Heart right ventricle (tissue), 16 donors: ENCODE measurements at places on chromosomes 3 and 15. TPM values are rescaled to one million over a fixed set of nuclear protein-coding genes. Genes with fewer than 3 reads are reported as not detected.
A peak's percentile ranks its signal among the peaks of the same experiment; 100 is the strongest.

The TRPM1 gene
- total RNA-seq = not detected

The CHRM5 gene
- total RNA-seq = not detected

GRCh38 chr3:120956143-120956542 lies 48.1 kb downstream of the STXBP5L start:
- no peaks in the 10 kb centered on the region for H3K27me3 ChIP-seq
- H3K36me3 ChIP-seq = no peaks in the 10 kb centered on the region
- DNase-seq = no peak
- no peak overlapping the region for H3K4me3 ChIP-seq
- H3K4me1 ChIP-seq = no peaks in the 10 kb centered on the region

GRCh38 chr3:2944628-2945027 lies 165.5 kb downstream of the IL5RA start:
- no peak for DNase-seq
- no peaks in the 10 kb centered on the region for H3K4me1 ChIP-seq

DNA sequence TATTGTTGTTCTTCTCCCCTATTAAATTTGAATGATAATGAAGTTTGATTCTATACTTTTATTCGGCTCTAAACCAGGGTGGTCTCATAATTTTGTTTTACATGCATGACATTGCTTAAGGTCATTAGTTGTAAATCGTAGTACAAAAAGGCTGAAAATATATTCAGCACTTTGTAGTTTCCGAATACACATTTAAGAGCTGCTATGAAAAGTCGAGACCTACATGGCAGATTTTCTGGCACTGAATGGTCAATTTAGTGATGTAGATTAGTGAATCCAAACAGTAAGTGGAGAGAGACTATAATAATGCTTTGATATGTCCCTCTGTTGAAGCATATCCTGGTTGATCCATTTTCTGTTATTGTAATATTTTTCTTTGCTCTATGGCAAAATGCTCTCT lies 254.0 kb upstream of the SOX2 start:
- H3K27ac ChIP-seq = no peak overlapping the region
- H3K36me3 ChIP-seq = no peaks in the 10 kb centered on the region
- no peak overlapping the region for H3K4me3 ChIP-seq
- no peaks in the 10 kb centered on the region for H3K27me3 ChIP-seq
- H3K4me1 ChIP-seq = no peaks in the 10 kb centered on the region
- no peak for DNase-seq

- DNase-seq = no peak
- no peak overlapping the region for H3K4me3 ChIP-seq
- no peaks in the 10 kb centered on the region for H3K27me3 ChIP-seq
- no peaks in the 10 kb centered on the region for H3K36me3 ChIP-seq
- H3K4me1 ChIP-seq = peaks cover 2% of the 10 kb centered on the region
These were observed 27.5 kb downstream of the PLA2G4D start for GRCh38 chr15:42066764-42067415.

DNA sequence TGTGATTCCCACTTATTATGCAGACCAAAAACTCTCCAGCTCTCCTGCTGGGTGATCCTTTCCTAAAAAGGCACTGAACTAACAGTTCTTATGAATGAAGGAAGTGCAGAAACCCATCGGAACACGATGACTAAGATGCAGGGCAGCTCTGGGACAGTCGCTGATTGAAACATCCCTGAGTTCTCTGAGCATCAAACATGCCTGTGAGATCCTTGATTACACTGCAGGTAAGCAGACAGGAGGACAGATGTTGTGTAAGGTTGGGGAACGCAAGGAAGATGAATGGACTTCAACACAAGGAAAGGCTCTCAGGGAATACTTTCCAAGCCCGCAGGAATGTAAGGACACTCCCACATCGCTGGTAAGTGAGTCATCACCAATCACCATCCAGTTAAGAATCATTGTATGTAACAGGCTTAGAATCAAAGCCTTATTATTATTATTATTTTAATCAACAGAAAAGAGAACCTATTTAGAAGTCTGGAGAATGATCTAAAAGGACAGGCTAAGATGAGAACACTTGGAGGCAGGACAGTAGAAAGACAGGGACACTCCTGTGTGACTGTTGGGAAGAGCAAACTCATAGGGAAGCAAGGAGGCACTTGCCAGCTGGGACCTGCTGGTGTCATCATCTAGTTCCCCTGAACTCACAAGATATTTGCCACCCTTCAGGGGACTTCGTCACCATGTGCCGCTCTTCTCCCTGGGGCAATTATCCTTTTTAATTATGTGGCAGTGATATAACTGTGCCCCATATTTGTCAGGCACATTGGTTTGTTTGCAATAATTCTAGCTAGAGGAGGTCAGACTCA lies 26.0 kb downstream of the TMEM158 start:
- H3K4me3 ChIP-seq = no peak overlapping the region
- peaks cover 4% of the 10 kb centered on the region for H3K27me3 ChIP-seq
- DNase-seq = no peak
- H3K4me1 ChIP-seq = no peaks in the 10 kb centered on the region

DNA sequence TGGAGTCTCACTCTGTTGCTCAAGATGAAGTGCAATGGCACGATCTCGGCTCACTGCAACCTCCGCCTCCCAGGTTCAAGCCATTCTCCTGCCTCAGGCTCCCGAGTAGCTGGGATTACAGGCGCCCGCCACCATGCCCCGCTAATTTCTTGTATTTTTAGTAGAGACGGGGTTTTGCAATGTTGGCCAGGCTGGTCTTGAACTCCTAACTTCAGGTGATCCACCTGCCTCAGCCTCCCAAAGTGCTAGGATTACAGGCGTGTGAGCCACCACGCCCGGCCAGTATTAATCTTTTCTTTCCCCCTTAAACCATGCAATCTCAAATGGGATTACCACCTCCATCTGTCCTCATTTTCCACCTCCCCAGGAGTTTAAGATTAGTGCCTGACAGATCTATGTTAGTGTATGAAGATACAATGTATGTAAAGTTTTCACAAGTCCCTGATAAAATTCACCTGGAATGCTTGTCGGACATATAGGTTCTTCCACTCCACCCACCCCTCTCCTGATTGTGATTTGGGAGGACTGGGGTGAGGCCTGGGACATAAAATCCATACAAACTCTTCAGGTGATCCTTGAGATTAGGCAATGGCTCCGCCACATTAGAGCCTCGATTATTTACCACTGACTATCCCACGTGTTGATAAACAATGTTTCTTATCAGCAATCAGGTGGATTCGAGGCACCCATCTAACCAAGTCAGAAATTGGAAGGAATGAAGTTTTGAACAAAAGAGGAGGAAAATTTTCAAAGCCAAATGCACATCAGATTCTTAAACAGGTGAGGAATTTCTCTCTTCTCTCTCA lies 1.2 kb downstream of the PARL start:
- H3K4me1 ChIP-seq = peaks cover 25% of the 10 kb centered on the region
- no peak for DNase-seq
- no peaks in the 10 kb centered on the region for H3K36me3 ChIP-seq
- no peak overlapping the region for H3K27ac ChIP-seq
- H3K4me3 ChIP-seq = peak overlapping the region; percentile 79

GRCh38 chr3:122255757-122256439 lies 69.2 kb upstream of the CSTA start:
- no peak overlapping the region for H3K4me3 ChIP-seq
- peaks cover 16% of the 10 kb centered on the region for H3K4me1 ChIP-seq
- H3K27me3 ChIP-seq = no peaks in the 10 kb centered on the region
- DNase-seq = no peak
- no peaks in the 10 kb centered on the region for H3K36me3 ChIP-seq
- no peak overlapping the region for H3K27ac ChIP-seq
